ENCODE measurements at places on chromosomes 1 and 21.

DNA sequence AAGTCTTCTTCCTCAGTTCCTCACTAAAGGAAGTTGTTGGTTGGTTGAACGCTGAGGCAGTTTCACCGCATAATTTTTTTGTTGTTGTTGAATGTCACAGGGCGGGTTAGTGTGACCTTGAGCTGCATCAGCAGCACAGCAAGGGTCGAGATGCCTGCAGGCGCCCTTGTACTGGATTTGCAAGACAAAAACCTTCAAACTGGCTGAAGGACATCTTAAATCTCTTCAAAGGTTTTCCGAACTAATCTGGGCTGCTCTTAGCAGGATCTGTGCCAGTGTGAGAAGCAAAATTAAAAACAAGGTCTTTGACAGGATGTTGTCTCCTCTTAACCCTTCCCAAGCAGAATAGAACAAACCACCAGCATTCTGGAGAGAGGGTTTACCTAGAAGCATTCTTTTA, 59.4 kb downstream of the NRIP1 start:
- no peak for DNase-seq

DNA sequence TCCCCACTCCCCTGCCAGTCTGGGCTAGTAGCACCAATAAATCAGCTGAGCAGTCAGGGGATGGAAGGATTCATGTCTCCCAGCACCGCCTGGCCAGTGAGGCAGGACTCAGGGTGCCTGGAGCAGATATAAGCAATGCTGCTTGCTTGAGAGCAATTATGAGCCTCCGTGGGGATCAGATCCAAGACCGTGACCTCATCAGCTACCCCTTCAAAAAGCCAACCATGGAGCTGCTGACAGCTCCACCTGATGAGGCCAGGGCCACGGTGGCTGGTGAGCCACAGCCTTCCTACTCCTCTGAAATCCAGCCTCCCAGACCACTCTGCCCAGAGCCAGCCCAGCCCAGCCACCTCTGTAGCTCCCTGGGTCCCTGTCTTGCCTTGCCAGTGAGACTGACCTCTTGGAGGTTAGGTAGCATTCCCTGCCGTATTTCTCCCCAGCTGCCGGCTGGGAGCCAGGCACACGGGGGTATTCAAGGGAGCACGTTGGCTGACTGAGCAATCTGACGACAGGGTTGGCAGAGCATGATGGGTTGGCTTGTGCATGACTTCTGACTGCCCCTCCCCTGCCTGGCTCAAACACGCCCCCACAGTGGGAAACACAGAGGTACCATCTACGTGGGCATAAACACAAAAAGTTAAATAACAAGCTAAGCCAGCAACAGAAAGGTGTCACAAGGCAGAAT, 28.4 kb downstream of the SYT2 start:
- DNase-seq = no peak

DNA sequence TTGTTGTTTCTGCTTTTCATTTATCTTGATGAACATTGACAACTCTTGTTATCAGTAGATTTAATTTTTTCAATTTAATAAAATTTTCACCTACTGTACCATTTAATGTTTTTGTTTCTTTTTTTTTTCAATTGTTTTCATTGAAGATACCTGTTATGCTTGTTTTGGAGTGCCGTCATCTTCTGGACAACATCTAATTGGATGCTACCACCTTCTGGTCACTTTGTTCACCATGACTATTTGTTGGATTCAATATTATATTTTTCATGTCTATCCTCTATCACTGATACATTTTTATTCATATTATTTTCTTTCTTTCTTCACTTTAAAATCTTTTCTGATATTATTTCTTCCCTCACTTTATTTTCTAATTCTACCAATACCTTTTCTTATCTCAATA, 14.0 kb downstream of the KRTAP21-2 start:
- no peak for DNase-seq

DNA sequence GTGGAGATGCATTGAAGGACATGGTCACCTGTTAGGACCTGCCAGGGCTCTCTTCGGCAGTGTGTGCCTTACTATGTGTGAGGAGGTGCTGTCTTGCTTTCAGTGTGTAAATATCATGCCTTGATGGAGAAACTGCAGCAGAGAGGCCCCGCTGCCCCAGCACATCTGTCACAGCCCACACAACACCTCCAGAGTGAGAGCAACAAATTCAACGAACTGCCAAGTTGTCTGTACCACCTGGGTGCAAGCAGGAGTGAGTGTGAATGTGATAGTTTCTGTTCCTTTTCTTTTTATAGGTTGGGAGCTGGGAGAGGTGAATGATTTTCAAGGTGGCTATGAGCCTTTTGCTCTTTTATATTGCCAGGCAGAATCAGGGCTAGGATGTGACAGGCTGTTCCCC, 114.6 kb upstream of the KIAA0040 start:
- no peak for DNase-seq

- DNase-seq = no peak
Observed at GRCh38 chr21:16842696-16843035, 670.2 kb upstream of the CXADR start.

GRCh38 chr1:87226341-87226760, 102.3 kb upstream of the LMO4 start:
- DNase-seq = peak; percentile 93

GRCh38 chr1:54857141-54857540, 29.9 kb downstream of the DHCR24 start:
- no peak for DNase-seq

All from suppressor macrophage treated with lipopolysaccharide for 1 hour (primary cell).